ENCODE measurements at places on chromosomes 3 and 15. TPM values are rescaled to one million over a fixed set of nuclear protein-coding genes. Genes with fewer than 3 reads are reported as not detected.

DNA sequence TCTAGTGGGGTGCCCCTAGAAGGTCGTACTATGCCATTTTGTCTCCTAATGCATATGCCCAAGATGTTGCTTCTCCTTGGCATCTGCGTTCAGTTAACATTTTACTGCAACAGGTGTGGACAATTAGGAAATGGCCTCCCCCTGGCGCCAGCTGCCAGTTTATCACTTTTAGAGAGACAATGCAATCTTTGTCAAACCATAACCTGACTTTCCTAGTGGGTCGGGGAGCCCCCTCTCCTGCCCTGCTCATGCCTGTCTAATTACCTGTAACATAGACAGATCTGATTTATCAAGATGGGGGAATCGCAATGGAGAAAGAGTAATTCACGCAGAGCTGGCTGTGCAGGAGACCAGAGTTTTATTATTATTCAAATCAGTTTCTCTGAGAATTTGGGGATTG lies 353.7 kb upstream of the SGO1 start:
- no peak for DNase-seq

DNA sequence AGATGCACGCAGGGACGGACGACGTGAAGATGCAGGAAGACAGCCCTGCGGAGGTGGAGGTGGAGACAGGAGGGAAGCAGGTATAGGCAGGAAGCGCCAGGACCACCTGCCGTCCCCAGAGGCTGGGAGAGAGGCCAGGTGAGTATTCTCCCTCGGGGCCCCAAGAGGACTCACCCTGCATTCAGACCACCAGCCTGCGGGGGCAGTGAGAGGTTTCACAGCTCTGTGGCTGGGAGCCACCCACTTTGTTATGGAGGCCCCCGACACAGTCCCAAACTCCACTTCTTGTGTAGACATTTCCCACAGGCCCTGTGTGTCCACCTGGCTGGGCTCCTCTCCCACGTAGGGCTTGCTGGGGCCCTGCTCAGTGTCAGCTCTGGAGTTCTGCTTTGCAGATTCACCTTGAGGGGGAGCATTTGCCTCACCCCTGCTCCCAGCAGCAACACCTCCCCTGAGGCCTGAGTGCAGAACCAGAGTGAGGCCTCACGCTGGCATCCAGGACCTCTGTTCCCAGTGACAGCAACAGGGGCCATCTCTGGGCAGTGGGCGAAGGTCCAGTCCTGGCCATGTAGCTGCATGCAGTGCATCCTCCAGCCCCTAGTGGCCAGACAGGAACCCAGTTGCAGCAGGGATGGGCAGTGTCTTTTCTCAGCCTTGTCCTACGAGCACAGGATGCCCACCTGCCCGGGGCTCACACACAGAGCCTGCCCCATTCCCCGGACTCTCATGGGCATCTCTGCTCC lies 119.4 kb upstream of the IQSEC1 start:
- DNase-seq, result no peak

Gene PLXND1
- 2.3 TPM for total RNA-seq

Gene CPLX3
- not detected for total RNA-seq

Gene SGO1
- 16.5 TPM for total RNA-seq
